ENCODE measurements at places on chromosomes 16 and 17. TPM values are rescaled to one million over a fixed set of nuclear protein-coding genes. Genes with fewer than 3 reads are reported as not detected.

The ODAD4 gene
- 0.56 TPM for total RNA-seq

The CX3CL1 gene
- total RNA-seq = under 0.01 TPM

The RNF222 gene
- not detected for total RNA-seq

The ASGR2 gene
- not detected for total RNA-seq

The KRT31 gene
- not detected for total RNA-seq

The SOX9 gene
- total RNA-seq = 4.1 TPM

The MT4 gene
- total RNA-seq = not detected

The RAB11FIP4 gene
- total RNA-seq = 1.1 TPM

The C1QTNF1 gene
- total RNA-seq = 1.7 TPM

The HSPB9 gene
- total RNA-seq = not detected

The CES3 gene
- total RNA-seq = under 0.01 TPM

The GAST gene
- not detected for total RNA-seq

The KRT20 gene
- not detected for total RNA-seq

The IGSF6 gene
- not detected for total RNA-seq

All from IMR-90 (cell line).